ENCODE measurements at places on chromosomes 7 and 10.

DNA sequence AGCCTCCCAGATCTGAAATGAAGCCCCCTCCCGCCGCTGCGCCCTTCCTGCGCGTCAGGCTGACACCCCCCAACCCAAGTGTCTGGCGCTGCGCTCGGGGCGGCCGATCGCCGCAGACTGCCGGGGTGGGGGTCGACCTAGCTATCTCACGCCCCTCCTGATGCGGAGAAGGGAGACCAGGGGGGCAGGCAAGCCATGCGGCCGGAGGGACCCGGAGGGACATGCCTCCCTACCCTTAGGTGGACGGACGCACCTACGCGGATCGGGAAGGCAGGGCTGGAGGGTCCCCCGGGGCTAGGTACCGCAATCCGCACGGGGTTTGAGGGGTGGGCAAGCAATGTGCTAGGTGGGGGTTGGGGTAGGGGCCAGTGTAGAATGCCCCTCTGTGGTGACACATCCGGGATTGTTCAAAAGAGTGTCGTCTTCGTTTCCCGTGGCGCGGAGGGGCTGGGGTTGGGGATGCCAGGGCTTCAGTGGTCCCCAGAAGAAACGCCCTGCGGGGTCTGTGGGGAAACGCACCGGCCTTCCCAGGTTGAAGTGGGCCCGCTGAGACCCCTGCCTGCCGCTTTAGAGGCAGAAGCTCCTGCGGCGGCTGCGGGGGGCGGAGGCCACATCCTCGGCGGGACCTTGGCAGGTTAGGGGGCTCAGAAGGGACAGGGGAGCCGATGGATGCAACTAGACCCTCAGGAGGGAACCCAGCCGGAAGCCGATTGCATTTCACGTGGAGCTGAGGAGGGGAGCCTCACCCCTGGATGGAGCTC lies 913 bp downstream of the ADCYAP1R1 start:
- DNase-seq, result no peak

GRCh38 chr10:107480781-107481180 lies 316.3 kb upstream of the SORCS1 start:
- no peak for DNase-seq

- DNase-seq, result no peak
These were observed 294.3 kb upstream of the KIAA1217 start for GRCh38 chr10:23914641-23915040.

DNA sequence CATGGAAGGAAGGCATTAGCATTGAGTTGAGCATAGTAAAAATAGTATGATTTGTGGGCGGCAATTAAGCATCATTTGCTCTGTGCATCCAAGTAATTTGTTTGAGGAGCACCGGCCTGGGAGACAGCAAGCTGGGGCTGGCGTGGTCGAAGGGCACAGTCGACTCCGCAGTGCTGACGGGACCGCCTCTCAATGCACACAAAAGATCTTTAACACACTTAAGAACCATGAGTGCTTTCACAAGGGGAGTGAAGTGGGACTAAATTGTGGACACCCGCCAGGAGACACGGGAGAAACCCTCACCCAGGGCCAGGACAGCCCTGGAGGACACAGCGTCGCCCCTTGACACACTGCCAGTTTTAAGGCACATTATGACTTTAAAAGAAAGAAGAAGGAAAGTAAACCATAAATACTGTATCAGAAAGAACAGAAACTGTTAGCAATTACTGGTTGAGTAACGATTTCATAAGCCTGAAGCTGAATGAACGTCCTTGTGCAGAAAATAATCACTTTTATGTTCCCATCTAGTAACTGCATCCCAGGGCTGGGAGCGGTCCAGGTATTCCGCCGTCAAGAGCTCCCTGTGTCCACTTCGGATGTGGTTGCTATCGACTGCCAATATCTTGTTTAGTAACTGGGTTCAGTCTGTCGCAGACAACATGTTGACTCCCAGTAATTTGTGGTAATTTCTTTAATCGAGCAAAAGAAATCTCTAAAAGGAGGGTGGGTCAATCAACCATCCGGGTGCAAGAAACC lies 102.1 kb downstream of the EBF3 start:
- no peak for DNase-seq

- DNase-seq, result no peak
These were observed 105.4 kb downstream of the ITIH5 start for GRCh38 chr10:7561216-7561893.

- DNase-seq, result no peak
These were observed 70.9 kb downstream of the MYL10 start for GRCh38 chr7:101557978-101558741.

DNA sequence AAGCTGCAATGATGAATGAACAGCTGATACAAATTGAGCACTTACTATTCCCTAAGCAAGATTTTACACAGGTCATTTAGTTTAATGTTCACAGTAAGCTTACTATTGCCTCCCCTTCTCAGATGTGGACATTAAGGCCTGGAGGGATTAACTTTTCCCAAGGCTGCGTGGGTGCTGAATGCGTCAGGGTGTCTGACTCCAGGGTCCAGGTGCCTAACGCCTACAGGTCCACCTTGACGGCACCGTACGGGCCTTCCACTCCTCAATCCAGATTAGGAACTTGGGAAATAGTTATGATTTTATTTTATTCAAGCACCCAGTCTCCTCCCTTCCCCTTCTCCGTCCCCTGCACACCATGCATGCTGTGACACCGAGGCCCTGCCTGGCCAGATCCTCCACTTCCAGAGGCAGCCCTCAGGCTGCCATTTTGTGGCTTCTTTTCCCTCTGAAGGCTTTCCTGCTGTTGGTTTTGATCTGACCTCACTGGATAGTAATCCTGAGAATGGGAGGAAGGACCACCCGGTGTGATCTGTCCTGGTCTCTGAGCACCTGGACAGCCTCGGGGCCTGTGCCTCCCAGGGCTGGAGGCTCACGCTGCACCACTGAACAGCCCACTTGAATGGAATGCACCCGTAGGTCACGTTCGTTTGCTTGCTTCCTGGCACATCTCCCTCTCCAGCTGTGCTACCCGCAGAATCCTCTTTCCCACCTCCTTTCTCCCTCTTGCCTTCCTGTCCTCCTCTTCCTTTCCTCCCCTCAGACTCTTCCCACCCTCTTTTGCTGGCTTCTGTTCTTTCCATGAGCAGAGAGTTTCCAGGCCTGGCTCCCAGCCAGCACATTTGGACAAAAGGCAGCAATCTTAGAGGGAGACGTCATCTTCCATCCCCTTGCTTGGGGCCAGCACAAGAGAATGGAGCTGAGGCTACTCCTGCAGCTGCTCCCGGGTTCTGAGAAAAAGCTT lies 14.4 kb downstream of the DENND2A start:
- peak; percentile 100 for DNase-seq

GRCh38 chr10:45592926-45593325 lies 79.6 kb downstream of the ZFAND4 start:
- no peak for DNase-seq

DNA sequence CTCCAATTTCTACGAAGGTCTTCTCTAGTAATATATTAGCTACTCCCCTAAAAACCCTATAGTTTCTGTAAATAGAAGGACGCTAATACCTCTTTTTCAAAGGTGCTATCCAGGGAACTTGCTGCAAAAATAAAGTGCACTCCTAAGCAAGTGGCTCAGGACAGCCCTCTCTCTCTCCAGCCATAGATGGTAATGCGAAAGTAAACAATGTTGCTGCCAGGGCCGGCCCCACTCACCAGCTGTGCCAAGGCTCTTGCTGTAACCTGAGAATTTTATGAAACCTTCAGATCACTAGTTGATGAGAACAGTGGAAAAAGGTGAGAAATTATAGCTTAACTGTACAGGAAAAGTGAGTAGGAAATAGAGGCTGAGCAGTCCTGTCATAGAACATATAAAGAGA lies 10.9 kb upstream of the TAS2R39 start:
- DNase-seq, result no peak

DNA sequence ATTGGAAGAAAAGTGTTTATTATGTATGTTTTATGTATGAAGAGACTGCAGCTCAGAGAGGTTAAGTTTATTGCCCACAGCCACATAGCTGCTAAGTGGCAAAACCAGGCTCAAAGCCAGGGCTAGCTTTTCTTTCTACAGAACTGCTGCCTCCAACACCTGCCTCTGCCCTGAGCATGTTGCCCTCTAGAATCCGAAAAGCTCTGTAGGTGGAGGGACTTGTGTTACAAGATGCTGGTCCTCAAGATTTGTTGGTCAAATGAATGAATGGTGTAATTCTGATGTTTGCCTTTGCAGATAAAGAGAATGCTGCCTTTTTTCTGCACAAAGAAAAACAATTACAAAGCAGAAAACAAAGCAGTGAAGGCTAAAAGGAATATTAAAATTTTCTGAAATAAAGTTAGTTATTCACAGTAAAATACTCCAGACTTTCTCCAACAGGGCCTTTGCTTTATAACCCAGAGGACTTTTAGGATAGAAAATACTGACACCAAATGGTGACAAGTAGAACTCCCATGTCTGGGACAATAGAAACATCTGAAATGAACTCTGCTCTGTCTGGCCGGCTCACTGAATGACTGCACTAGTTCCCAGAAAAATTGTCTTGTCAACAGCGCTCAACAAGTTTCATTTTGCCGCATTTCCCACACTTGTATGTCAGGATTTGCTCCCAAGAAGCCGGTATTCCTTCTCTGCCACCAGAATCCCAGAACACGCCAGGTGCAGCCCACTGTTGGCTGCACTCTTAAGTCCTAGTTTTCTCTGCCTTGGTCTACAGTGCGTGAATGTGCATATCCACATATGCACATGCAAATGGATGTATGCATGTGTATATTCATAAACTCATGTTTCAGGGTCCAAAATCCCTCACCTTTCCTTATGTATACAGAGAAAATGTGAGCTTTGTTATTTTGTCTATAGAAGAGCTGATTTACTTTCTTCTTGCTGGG lies 11.0 kb upstream of the DNTT start:
- DNase-seq, result peak; percentile 46

- no peak for DNase-seq
These were observed 75.4 kb downstream of the ADARB2 start for GRCh38 chr10:1661859-1662437.

- DNase-seq, result no peak
These were observed 76.9 kb downstream of the COBL start for GRCh38 chr7:51239691-51240090.

- peak; percentile 6 for DNase-seq
These were observed 101.5 kb downstream of the CHCHD3 start for GRCh38 chr7:132980402-132980801.

- DNase-seq, result no peak
These were observed 364.4 kb downstream of the CXCL12 start for GRCh38 chr10:44020322-44021111.

- DNase-seq, result peak; percentile 85
These were observed 58.6 kb upstream of the EBF3 start for GRCh38 chr10:130022511-130023299.

DNA sequence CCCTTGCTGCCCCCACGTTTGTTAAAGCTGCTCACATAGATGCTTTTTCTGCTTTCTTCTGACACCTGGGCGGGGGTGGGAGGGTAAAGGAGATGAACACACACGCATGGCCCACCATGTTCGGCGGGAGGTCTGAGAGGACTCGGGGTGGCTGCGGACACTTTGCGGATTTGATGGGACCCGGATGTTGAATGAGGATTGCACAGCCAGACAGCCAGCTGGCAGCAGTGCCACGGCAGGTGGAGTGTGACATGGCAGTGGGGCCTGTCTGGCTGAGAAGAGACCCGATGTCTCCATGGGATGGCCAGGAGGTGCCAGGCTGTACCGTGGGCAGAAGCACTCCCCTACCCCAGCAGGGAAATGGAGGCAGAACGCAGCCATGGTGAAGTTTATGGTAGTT lies 31.2 kb downstream of the PPP2R2D start:
- no peak for DNase-seq

DNA sequence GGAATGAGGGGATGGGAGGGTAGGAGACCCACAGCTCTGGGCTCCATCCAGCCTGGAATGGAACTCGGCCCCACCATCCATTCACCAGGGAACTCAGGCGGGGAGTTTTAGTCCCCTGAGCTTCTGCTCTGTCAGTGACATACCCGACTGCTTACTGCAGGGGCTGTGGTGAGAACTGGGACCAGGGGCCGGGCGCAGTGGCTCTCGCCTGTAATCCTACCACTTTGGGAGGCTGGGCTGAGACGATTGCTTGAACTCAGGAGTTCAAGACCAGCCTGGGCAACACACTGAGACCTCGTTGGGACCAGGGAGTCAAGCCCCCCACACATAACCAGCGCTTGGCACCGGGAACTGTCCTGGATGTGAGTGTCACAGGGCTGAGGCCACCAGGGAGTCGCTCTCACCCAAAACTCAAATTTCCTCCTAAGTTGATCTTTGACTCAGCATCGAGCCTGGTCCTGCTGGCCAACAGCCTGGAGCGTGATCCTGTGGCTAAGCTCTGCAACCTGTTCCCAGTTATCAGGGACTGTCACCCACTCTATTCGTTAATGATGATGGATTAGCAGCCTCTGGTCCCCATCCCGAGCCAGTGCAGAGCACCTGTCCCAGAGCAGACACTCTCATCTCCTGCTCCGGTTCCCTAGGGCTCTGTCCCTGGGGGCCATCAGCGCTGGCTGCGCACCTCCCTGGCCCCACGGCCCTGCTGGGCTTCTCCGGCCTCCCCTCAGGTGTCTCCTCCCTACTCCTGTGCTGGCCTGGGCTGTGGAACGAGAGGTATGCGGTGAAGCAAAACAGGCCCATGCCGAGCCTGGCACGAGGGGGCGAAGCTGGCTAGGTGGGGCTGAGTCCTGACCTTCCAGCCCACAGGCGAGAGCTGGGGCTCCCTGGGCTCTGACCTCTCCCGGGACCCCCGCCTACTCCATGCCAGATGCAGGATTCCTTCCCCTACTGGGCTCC lies 902 bp upstream of the CLDN15 start:
- no peak for DNase-seq

- DNase-seq, result peak; percentile 1
These were observed 365.1 kb upstream of the MTPN start for GRCh38 chr7:136342251-136342650.

DNA sequence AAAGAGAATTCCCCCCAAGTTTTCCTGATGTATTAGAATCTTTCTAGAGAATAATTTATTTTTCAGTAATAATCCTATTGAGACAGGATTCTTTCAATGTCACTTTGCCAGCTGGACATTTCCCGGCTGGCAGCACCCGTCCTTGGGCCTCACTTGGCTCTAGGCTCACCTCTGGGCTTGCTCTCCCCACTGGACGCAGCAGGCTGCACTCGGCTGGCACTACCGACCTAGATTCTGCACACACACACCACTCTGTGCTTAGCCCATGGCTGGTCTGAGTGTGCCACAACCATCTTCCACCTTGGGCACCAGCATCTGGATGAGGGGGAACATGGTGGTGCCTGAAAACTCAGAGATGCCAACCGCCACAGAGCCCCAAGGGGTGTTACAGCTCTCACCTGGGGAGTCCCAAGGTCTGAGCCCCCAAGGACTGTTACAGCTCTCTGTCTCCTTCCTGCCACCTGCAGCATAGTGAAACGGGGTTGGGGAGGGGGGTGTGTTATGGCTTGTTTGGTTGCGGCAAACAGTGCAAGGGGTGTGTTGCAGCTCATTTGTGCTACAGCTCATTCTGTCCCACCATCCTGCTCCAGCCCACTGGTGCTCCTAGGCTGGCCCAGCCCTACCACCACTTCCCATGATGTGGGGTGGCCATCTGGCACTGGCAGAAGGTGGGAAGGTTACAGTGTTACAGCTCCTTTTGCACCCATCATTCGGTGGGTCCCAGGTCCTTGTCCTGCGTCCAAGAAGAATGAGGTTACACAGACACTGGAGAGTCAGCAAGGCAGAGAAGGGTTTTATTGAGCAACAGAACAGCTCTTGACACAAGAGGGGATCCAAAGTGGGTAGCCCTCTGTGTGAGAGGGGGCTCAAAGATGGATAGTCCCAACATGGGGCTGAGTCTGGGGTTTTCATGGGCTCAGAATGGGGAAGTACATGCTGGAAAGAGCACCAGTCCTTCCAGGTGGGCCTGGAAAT lies 2.1 kb downstream of the GALNTL5 start:
- no peak for DNase-seq

- DNase-seq, result peak; percentile 75
These were observed 12.8 kb upstream of the ARID5B start for GRCh38 chr10:61888744-61889143.

All from IMR-90 (cell line).